ENCODE measurements at places on chromosomes 11 and 22. TPM values are rescaled to one million over a fixed set of nuclear protein-coding genes. Genes with fewer than 3 reads are reported as not detected.

APOL5 gene
- total RNA-seq, result not detected

DNA sequence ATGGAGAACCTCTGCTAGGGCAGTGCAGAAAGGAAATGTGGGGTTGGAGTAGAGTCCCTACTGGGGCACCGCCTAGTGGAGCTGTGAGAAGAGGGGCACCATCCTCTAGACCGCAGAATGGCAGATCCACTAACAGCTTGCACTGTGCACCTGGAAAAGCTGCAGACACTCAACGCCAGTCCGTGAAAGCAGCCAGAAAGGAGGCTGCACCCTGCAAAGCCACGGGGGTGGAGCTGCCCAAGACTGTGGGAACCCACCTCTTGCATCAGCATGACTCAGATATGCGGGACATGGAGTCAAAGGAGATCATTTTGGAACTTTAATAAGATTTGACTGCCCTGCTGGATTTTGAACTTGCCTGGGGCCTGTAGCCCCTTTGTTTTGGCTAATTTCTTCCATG, 8.7 kb downstream of the TSKU start:
- no peak for DNase-seq

GRCh38 chr11:69825037-69825834, 6.0 kb upstream of the FGF3 start:
- DNase-seq, result no peak

- no peak for DNase-seq
Measured at GRCh38 chr22:45422237-45422983, 8.9 kb downstream of the RIBC2 start.

- DNase-seq, result no peak
Measured at GRCh38 chr11:110199184-110199981, 97.0 kb downstream of the RDX start.

DNA sequence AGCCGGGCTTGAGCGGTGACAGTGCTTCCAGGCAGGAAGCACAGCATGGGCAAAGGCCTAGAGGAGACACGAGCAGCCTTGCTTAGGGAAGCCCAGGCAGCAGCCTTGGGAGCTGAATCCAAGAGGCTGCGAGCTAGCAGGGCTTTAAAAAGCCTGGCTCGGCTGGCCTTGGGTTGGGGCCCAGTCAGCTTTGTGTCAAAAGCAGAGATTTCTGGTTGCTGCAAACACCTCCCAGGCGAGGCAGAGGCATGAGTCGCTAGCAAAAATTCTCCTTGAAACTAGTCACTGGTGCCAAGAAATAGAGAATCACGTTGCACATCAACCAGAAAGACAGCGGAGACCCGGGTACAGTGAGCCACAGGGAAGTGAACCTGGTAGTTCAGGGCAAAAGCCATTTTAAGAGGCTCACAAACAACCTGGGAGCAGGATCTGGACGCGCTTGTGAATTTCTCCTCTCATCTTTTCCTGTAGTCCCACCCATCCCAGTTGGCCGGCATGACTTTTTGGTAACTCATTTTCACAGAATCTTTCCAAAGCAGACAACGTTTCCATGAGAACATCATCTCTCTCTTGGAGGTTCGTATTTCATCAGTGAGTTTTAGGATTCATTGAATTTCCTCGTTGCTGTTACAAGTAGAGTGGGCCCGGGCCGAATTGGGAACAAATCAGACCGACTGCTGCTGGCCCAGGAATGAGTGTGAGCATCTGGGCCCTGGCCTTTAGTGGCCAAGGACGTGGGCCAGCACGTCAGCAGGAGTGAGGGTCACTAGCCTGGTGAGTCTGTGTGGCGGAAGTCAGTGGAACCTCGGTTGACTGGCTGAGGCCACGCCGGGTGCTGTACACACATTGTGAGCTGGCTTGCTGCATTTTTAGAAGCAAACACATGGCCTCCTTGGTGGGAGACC, 16.4 kb upstream of the FGF4 start:
- no peak for DNase-seq

KRTAP5-8 gene
- not detected for total RNA-seq

Measured in natural killer cell (primary cell).